GM12864 (cell line): ENCODE measurements at places on chromosomes 12 and 14.

DNA sequence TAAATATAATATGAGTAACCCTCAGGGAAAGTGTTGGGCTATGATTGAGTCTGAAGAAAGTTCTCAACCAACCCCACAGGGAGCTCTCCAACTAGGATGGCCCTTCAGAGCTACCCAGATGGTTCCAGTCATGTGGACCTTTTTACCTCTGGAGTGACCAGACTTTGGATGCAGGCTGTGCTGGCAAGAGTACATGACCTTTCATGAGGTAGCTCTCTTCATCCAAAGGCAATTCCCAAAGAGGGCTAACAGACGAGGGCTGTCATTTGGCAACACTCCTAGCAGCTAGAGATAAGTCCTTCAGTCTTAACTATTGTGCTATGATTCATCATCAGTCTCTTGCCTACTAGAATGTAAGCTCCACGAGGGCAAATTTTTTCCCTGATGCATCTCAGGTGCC lies 75.4 kb downstream of the DUSP6 start:
- DNase-seq = no peak

DNA sequence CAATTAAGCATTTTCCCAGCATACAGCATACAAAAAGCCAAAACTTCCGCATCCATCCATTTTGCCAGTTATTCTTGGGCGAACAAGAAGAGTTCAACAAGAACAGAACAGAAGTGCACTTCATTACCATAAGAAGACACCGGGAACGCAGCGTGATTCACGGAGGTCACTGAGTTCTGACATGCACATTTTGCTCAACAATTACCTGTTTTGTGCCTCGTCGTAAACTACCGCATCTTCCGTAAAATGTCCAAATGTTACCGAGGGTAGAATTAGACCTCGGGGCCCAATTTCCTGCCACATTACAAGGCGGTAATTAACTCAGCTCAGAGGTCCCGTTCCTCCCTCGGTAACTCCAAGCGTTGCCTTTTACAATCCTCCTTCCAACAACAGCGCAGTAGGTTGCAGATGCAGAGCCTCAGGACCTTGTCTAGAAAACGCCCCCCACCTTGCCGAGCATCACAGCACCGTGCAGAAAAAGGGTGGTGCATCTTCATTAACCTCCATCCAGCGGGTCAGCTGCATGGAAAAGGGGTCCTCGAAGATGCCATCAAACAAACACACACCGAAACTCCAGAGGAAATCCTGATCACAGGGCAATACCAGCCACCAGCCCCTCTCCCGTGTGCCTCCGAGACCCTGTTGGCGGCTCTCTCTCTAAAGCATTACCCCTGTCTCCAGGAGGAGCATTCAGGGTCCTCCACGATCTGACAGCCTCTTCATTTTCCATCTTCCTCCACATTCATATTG lies 125.2 kb downstream of the BCL11B start:
- no peak for DNase-seq

- DNase-seq = no peak
These were observed at the start of gene VRTN for GRCh38 chr14:74348241-74348734. Gene VRTN (plus strand): TSS chr14:74348471. CDS start chr14:74356784, 8,313 bp downstream.

- DNase-seq = no peak
These were observed 50.0 kb upstream of the STON2 start for GRCh38 chr14:81450100-81450531.

DNA sequence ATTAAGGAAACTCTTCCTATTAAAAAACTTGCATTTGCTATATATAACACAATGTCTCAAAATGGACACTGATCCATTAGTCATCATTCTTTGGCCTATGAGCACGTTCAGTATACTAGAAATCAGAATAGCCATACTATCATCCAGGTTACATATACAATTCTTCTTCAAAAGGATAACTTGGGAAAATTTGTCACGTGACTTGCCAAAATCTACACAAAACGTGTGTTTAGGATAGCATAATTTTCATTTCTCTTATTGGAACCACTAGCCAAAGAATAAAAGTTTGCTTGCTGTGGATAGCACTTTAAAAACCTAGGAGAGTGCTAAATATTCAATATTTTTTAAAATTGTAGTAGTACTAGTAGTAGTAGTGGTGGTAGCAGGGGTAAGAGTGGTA lies 714.3 kb upstream of the FOXG1 start:
- DNase-seq = no peak

GRCh38 chr12:85509081-85509856 lies 229.2 kb downstream of the ALX1 start:
- DNase-seq = no peak

- DNase-seq = no peak
These were observed 8.6 kb downstream of the BRAP start for GRCh38 chr12:111677186-111677585.

GRCh38 chr12:32140877-32141276 lies 34.2 kb downstream of the BICD1 start:
- no peak for DNase-seq

DNA sequence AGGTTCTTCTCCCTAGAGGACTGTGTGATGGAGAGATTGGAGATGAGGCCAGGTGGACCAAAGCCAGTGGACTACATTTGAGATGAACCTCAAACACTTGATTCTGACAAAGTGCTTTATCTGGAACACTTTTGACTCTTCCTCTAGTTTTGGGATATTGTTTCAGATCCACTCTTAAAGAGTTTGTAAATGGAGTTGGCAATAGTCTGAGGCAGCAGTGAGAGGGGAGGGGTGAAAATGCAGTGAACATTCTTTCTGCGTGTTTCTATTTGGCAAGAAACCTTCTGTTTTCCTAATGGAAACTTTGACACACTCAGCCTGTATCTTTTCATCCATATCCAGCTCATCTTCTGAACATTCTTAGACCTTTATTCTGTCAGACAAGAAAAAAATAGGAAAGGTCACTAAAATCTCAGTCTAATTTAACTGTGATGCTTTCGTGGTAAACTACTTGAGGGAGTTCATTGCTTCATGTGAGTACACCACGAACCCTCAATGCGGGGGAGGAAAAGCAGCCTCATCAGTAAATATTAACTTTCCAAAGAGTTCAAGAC lies 57.4 kb upstream of the KCNJ8 start:
- no peak for DNase-seq

GRCh38 chr12:54140588-54141388 lies 48.0 kb downstream of the SMUG1 start:
- no peak for DNase-seq

DNA sequence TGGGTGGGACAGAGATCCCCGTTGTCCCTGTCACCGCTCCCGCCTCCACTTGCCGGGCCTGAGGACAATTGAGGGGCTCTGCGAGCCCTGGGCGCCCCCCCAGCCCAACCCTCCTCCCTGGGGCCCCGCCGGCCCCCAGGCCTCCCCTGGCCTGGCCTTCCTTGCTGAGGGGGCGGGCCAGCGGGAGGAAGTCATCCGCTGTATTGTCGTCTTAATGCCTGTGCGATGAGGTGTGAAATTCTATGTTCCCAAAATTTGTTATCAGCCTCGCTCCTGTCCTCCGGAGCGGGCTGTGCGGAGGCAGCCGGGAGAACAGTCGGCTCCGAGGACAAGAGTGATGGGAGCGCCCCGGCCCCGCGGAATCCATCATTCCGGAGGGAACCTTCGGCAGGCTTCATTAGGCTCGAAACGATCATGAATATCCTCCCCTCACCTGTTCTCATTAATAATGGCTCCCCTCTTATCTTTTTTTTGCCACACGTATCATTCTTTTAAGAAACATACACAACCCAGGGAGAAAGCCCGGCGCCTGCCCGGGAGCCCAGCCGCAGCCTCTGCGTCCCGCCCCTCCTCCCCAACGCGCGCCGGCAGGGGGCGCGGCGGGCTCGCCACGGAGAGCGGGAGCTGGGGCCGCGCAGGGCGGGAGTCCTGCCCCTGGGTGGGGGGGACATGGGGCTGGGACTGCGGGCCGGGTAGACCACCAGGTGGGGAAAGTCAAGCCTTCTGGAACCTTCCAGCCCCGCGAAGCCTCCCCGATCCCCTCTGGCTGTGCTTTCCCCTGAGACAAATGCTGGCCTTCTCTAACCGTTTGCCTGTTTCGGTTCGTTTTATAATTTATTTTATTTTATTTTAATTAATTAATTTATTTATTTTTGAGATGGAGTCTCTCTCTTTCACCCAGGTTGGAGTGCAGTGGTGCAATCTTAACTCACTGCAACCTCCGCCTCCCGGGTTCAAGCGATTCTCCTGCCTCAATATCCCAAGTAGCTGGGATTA lies 17.1 kb upstream of the DLK1 start:
- no peak for DNase-seq

- DNase-seq = no peak
These were observed 480 bp downstream of the PTPN6 start for GRCh38 chr12:6951551-6952120.

GRCh38 chr12:94954948-94955592 lies 48.4 kb downstream of the NDUFA12 start:
- no peak for DNase-seq

- DNase-seq = no peak
These were observed 32.6 kb downstream of the MOK start for GRCh38 chr14:102272392-102272791.

DNA sequence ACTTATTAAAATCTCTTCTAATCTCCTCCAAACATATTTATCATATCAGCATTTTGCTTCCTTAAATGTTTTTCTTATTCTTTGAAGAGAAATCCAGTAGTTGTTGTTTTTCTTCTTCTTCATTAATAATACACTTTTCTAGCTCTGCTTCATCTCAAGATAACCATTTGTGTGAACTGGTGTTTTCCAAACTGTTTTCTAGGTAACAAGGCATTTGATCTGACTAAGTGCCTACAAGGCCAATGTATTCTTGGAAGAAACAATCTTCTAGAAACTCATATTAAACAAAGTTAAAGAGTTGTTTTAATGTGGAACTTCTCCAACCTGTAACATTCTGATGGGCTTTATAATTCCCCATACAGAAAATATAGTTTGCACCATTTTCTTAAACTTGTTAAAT lies 30.8 kb upstream of the IFNG start:
- no peak for DNase-seq

- DNase-seq = peak; percentile 82
These were observed 31.0 kb downstream of the PEBP1 start for GRCh38 chr12:118166946-118167345.

DNA sequence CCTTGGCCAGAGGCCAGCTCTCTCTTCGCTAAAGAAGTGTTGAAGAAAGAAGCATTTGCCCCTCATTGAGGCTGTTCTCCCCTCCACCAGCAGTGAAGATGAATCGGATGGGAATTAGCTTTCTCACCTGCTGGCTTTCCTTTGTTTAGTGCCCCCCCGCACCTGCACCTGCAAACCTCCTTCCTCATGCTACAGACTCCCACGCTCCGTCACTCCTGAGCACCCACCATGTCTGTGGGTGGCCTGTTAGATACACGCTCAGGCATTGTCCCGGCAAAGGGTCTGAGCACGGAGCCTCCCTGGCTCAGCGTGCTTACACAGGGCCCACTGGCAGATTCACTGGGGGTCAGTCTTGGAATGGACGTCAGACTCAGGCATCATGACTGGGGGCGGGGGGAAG lies 121.6 kb downstream of the GLT1D1 start:
- no peak for DNase-seq

DNA sequence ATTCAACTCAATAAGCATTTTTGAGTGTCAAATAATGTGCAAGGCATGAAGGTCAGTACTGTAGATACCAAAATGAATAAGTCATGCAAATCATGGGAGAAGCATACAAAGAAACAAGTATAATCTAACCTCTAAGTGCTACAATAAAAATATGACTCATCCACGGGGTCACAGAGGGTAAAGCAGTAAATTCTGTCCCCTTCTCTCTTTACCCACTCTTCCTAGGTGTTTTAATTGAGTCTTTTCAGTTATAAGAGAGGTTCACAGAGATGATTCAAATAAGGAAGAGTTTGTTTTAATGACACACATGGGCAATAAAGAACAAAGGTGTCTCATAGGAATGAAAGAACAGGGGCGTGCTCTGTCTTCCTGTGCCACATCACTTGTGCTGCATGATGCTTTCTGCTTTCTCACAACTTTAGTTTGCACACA lies 71.5 kb upstream of the DAAM1 start:
- no peak for DNase-seq

DNA sequence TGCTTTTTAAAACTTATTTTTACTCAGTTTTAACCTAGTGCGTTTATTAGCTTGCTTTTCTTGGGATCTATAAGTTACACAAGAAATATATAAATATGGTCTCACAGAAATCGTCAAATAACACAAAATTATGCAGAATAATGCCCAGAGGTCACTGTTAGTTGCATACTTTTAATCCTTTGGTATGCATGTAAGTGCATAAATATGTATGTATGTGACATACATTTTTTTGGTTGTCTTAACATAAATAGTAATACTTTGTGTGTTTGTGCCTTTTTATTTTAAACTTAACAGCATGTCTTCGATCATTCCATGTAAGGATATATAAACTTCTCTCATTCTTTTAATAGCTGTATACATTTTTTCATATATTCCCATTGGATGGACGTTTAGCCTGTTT lies 459.6 kb downstream of the PCNX1 start:
- DNase-seq = no peak

DNA sequence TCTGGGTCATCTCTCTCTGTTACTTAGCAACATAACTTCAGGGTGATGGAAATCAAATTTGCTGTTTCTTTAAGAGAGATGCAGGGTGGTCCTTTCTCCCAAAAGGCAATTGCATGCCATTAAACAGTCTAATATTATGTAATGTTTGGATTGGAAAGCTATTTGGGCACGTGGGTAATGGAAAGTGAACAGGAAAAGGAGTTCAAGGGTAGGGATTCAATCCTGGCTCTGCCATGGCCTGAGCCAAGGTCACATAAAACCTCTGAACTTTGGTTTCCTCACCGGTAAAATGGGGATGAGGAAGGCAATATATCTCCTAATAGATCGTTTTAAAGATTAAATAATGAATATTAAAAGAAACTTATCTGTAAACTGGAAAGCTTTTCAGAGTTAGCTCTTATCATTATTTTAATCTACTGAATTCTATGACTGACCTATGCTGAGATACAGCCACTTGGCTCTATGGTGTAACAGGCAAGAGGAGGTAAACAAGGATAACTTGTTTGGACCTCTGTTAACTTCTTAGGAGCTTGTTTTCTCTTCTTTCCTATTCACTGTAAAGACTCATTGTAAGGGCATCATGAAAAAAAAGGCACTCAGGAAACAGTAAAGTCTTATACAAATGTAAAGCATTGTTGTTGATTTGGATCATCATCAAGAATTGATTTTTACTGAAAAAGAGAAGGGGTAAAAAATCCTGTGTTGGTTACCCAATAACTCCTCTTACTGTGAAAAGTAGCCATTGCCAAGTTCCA lies 55.7 kb upstream of the OVCH1 start:
- no peak for DNase-seq

GRCh38 chr14:104438166-104438887 lies 141.2 kb upstream of the C14orf180 start:
- DNase-seq = no peak

GRCh38 chr14:54683882-54684794 lies 117.2 kb downstream of the SAMD4A start:
- DNase-seq = no peak
